ENCODE measurements at places on chromosomes 1 and 21. TPM values are rescaled to one million over a fixed set of nuclear protein-coding genes. Genes with fewer than 3 reads are reported as not detected.

DNA sequence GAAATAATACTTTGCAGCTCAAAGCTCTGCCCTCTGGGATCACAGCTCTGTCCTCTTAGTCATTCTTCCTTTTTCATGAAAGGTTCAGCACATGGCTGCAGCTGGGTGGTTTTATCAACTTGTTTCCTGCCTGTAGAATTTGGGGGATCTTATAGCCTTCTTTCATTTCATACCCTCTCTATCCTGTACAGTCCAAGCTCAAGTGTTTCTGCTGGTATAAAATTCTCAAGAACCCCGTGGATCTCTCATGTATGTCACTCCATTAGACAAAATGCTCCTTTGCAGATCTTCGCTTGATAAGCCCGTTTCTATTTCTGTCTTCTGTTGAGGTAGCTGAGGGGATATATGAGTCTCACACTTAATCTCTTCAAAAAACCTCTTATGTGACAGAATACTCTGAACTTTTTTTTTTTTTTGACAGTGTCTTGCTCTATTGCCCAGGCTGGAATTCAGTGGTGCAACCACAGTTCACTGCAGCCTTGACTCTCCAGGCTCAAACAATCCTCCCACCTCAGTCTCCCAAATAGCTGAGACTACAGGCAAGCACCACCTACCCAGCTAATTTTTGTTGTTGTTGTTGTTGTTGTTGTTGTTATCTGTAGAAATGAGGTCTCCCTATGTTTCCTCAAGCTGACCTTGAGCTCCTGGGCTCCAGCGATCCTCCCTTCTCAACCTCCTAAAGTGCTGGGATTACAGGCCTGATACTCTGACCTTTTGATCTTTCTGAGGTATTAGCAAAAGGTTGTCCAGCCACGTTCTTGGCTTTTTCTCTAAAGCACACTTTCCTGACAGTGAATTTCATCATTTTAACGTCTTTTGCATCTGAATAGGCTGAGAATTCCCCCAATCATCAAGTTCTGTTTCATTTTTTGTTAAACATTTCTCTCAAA is 24.6 kb upstream of the COL9A2 start:
- DNase-seq, result no peak

GRCh38 chr1:156941675-156942074 is 21.2 kb downstream of the LRRC71 start:
- no peak for DNase-seq

- no peak for DNase-seq
Measured at GRCh38 chr1:240254778-240255291, 163.2 kb downstream of the FMN2 start.

DNA sequence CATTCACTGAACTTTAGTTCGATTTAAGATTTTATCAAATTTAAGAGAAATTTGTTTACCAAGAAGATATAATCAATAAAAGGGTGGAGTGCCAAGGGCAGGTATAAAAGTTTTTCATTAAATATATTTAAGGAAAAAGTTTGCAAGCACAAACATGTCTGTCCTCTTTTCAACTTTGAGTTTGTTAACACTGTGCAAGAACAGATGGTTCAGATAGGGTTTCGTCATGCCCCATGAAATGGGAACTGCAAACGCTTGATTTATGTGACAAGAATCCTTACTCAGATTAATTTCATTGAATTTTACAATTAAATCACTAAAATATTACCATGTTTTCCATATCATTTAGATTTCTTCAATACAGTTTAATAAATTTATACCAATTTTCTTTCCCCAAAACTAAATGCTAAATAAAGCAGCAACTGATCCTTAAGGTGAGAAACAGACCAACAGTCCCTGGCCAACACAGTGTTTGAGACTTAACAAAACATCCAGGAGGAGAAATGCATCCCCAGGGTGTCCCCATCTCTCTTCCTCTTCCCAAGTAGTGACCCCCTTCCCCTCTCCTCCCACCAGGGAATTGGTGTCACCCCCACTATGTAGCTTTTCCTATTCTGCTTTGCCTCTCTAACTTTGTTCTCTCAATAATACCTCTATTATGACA is 292.9 kb downstream of the LTN1 start:
- no peak for DNase-seq

DNA sequence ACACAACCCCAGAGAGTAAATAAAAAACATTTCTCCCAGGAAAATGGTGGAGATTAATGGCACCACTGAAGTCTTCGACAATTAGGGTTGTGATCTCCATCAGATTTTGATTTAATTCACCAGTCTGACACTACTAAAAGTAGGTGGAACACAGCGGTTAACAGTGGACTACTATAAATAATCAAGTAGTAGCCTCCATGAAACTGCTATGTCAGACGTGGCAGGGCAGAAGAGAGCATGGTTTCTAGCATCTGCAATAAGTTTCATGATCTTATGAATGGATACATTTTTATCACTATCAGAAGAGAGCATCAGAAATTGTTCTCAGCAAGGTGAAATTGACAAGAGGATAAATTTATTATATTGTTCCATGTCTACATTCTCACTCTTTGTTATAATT is 1706.6 kb downstream of the MRPL39 start:
- DNase-seq, result no peak

DNA sequence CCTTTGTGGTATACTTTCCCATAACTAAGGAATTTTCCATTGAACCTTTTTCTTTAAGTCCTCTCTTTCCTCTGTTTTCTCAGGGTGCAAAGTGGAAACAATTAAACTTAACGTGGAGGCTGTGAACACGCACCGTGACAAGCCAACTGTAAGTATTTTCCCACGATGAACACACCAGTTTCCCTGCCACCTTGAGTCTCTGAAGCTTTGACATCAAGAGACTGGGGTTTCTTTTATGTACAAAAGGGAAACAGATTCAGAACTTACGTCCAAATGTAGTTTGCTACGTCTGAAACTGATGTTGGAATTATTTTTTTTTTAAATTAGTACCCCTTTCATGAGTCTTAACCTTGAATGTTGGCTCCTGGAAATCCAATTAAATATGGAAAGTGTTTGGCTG is 17.2 kb upstream of the C4BPB start:
- no peak for DNase-seq

DNA sequence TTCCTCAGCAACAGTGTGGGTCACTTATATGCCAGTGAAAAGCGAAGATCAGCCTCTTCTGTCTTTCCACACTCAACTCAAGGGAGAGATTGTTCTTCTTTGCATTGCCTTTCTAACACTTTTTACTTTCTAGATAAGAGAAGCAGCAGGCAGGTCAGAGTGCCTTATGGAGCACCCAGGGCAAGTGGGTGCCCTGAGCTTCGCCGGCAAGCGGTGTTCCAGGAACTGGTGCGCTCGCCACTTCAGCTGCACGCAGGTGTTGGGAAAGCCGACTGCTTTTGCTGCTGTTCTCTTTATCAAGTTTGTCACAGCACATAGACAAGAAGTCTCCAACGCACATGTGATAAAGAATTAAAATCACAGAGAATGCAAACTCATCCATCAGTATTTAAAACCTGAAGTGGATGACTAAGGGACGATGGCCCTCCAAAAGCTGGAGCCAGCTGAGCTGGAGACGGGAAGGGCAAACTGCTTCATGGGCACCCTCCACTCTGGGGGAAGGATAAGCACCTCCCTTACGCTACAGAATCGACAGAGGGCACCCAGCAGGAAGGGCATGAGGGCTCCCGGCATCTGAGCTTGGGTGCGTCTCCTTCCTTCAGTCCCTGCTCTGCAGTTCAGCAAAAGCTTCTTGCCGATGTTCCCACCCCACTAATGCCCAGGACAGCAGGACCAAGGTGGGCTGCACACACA is 20.7 kb downstream of the UBE2G2 start:
- no peak for DNase-seq

GRCh38 chr1:160307118-160307791 is 22.3 kb upstream of the PEX19 start:
- DNase-seq, result no peak

- DNase-seq, result no peak
Measured at GRCh38 chr21:42959728-42960127, 14.6 kb upstream of the PKNOX1 start.

GRCh38 chr1:109714661-109715372 is 2.8 kb downstream of the GSTM5 start:
- no peak for DNase-seq

DNA sequence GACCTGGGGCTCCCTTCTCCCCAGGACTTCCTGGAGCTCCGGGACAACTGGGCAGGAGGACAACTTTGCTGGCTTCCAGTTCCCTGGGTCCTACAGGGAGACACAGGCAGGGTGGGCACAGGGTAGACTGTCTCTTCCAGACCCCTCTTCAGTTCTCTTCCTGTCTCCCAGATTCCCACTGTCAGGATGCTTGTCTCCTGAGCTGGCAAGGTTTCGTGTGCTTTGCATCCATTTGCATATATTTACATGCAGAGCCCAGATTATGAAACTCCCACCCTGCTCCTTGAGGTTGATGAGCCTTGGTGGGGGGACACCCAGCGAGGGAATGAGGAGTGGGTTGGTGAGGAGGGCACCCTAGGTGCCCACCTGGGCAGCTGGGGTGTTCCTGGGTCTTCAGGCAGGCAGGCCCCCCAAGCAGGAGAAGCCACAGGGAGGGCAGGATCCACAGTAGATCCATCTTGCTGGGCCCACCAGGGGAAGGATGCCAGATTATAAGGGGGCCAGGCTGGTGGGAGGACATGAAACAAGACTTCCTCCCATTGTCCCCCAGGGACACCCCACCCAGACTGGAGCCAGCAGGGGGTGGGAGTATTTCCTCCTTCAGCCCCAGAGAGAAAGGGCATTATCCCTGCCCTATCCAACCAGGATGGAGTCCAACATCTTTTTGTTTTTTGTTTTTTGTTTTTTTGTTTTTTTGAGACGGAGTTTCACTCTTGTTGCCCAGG is at the start of gene FCN3:
Gene FCN3, minus strand, starts transcription at position 463 of the 725 bp plus-strand sequence. Its CDS starts 6 bp downstream, at position 457.
- DNase-seq, result no peak

DNA sequence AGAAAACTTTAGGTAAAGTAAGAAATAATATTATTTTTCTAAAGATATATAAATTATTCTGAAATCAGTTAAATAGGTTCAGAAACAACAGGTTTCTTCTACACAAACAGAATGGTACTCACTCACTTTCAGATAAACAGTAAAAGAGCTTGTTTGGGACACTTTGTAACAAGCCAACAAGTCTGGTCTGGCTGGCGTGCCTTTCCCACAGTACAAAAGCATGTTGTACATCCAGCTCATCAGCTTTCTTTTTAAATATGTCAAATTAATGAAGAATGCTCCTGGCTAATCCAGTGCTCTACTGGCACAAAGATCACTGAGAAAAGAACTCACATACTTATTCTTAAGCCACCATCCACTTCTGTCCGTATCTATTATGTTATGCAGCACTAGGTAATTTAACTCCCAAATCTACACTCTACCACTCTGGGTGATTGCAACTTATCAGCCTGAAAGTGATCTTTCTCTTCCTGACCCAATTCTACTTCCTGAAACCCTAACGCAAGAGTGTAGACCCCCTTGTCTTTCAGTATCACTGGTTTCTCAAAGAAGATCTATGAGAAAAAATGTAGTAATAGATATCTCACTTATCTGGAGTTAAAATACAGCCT is 32.6 kb downstream of the TRIT1 start:
- DNase-seq, result no peak

- no peak for DNase-seq
Measured at GRCh38 chr21:36384885-36385232, 333 bp upstream of the CHAF1B start.

DNA sequence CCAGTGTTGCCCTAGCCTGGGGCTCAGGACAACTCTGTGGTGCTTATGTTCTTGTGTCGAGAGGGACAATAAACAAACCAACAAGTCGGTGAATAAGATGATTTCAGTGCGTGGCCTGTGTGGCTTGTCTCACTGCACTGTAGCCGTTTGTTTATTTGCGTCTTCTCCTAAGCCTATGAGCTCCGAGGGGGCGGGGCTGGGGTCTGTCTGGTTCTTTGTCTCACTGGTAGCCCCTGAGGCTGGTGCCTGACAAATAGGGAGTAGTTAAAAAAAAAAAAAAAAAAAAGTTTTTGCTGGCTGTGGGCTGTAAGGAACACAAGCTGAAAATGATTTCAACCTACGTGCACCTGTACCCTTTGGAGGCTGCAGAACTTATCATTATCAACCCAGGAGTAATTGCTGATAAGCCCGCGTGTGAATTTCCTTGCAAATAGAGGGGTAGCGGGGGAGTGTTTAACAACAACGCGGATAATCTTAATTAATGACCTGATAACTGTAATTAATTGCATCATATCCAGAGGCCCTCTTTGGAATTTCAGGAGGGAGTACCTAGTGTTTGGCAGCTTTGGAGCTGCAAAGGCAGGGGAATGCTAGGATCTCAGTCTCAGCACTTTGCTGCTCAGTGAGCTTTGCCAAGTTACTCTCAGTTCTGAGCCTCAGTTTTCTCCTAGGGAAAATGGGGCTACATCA is 925 bp upstream of the ARHGEF10L start:
- peak; percentile 77 for DNase-seq

DNA sequence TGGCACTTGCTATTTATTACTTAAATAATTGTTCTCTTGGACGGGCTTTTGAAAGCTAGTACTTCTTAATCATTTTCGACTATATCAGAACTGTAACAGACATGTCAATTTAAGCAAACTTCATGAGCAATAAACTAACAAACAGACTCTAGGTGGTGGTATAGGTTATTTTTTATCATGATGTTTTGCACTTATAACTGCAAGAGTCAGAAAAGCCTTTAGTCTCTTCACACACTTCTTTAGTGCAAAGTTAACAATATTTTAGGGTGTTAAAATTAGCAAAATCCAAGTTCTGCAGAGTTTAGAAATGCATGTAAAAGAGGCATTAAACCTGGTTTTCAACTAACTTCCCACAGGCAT is 2.2 kb downstream of the NRIP1 start:
- no peak for DNase-seq

DNA sequence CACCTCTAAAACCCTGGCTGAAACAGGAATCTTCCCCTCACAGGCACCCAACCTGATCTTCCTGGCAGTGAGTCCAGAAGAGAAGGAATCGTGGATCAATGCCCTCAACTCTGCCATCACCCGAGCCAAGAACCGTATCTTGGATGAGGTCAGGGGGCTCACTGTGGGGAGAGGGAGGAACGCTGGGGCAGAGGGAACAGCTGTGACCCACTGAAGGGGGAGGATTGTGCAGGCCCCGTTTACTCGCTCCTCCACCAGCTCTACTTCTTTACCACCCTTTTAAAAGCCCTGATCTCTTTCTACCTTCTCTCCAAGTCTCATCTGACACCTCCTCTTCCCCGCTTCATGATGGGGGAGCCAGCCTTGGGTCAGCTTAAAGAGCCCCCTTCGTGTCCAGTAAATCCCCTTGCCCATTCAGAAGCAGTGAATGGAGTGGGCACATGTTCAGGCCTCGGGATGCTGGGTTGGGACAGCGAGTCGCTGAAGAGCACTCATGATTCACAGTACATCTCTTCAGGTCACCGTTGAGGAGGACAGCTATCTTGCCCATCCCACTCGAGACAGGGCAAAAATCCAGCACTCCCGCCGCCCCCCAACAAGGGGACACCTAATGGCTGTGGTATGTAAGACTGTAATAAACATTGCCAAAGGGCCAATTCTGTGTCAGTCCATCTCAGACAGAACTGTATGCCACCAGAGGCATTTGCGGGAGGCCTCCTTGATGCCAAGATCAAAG is 7.3 kb downstream of the PLEKHO1 start:
- DNase-seq, result no peak

Gene UFC1
- 88.7 TPM for total RNA-seq

Gene ATAD3C
- 2.9 TPM for total RNA-seq

Gene PLA2G2A
- total RNA-seq, result 5.0 TPM
